ENCODE measurements at places on chromosomes 7 and 10.

- DNase-seq, result no peak
Observed at GRCh38 chr10:116067825-116068224, 205.2 kb downstream of the GFRA1 start.

- DNase-seq, result no peak
Observed at GRCh38 chr10:73646598-73647041, 5.3 kb upstream of the MYOZ1 start.

DNA sequence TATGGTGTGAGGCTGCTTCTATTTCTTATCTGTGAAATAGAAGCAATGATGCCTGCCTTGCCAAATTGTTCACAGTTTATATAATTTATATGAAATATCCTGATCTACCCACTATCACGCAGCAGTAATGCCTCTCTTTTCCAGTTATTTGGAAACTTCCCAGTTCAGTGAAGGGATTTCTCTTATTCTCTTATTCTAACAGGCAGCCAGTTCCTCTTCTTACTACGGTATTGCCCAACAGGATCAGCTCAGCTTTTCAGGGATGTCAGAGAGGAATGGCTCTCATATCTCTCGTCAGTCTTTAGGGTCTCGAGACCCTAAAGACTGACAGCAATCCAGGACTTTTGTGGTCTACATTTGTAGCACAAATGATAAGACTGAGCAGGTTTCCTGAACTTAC, 215.6 kb downstream of the CREB5 start:
- DNase-seq, result no peak

GRCh38 chr10:85967594-85967993, 399.0 kb downstream of the GRID1 start:
- DNase-seq, result peak; percentile 59

GRCh38 chr10:86681047-86681446, 12.7 kb downstream of the LDB3 start:
- DNase-seq, result no peak

DNA sequence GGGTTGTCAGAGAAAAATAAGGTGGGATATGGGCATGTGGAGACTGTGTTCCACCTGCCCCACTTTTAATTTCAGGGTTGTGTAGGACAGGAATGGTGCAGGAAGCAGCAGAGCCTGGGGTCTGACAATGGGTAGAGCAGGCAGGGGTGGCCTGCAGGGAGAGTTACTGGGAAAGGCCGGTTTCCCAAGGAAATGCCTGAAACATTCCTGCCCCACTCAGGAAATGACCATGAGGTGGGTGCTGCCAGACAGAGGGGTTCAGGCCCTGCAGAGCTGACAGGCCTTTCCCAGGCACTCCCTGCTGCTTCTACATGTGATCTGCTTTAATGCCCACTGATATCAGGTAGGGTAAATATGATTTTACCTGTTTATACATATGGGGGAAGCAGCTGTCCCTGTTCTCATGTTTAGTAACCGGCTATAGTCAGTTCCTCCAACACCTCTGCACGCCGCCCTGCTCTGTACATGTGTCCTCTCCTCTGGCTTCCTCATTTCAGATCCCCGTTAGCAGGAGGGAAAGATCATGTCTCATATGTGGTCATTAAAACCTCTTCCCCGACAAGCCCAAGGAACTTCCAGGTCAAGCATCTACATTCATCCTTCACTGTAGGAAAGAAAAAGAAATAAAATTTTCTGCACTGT, 118.6 kb upstream of the PRSS58 start:
- DNase-seq, result no peak

DNA sequence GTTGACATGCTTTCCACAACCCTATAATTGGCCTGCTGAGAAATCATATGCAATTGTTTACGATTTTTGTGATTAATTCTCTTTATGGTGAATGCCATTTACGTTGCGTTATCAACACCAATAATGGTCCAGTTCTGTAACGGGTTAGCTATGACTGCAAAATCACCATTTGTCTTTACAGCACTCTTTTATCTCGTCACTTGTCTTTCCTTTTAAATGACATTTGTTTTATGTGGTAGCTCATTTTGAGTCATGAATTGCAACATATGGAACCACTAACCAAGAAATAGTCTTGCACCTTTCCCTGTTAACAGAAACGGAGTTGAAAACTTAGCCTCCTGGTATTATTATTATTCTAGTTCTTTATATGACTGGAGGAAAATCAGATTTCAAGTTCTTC, 3.1 kb upstream of the KIAA1217 start:
- peak; percentile 25 for DNase-seq

DNA sequence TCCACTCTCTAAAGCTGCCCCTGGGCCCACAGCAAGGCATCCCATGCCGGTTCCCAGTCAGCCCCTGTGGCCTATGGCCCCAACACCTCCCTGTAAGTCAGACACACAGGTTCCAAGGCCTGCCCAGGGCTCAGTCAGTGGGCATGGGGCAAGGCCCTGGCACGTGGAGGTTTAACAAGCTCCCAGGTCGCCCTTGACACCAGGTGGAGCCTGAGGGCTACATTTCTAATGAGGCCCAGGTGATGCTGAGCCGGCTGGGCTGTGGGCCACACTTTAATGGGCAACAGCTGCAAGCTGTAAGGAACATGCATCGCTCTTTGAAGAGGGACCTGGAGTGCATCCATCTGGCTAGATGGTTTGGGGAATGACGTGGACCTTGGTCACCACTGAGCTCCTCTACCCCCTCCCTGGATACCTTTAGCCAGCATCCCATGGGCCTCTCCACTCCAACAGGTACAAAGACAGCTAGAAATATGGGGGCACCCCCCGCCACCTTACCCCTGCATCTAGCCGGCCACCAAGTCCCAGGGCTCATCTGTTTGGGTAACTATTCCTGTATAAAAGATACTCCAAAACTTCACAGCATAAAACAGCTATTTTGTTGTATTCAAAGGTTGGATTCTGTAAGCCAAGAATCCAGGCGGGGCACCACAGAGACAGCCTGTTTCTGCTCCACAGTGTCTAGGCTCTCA, 122.5 kb downstream of the OAT start:
- DNase-seq, result no peak

DNA sequence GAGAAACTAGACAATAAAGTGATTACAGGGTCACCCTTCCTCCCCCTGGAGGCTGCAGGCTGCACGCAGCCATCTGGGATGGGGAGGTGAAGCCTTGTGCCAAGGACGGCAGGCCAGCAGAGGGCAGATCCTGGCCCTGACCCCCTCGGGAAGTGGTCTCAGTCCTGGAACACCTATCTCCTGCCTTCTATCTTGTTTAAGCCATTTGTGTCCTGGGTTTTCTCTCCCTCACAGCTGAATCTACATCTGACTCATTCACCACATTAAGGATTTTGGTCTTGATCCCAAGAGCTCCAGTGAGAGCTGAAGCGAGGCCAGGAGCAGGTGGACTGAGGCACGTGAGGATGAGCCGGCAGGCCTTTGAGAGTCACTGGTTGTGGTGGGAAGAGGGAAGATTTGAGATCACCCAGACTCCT, 16.4 kb upstream of the PARP12 start:
- peak; percentile 18 for DNase-seq

- peak; percentile 41 for DNase-seq
Observed at GRCh38 chr10:72175149-72175548, 40.7 kb upstream of the ANAPC16 start.

DNA sequence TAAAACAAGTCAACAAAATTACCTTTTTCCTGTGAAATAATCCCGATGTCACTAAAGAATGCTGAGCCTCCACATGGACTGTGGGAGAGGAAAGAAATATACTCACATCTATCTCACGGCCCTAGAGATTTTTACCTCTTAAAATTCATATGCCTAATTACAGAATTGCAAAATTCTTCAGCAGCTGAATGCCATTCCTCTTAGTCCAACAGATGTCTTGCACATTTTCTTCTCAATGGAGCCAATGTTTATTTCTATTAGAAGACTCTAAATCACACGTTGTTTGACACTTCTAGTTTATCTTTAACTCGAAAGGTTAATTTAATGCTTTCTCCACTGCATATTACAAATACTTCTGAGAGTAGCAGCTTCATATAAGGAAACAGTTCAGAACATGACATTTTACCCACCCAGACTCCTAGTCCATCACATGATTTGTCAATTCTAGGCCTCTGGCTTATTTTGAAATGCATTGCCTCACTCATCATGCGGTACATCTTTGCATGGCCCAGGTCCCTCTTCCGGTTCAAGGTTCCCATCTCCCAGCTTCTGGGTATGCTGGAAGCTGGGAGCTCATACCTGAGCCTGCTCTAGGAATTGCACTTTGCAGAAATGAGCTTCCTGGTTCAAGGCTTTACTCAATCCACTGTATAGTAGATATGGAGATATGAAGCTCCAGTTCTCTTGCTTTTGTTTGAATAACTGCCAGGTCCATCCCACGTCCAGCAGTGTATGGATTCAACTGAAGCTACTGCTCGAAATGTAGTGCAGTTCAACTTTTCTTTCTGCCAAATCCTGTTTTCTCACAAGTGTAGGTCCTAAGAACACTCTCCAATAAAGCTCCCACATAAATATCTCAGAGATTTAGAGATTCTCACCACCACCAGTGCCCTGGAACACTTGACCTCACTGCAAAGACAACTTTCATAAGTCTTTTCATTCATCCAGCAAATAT, 306.2 kb downstream of the GPR37 start:
- peak; percentile 14 for DNase-seq

- DNase-seq, result no peak
Observed at GRCh38 chr10:107092321-107092720, 72.2 kb downstream of the SORCS1 start.

DNA sequence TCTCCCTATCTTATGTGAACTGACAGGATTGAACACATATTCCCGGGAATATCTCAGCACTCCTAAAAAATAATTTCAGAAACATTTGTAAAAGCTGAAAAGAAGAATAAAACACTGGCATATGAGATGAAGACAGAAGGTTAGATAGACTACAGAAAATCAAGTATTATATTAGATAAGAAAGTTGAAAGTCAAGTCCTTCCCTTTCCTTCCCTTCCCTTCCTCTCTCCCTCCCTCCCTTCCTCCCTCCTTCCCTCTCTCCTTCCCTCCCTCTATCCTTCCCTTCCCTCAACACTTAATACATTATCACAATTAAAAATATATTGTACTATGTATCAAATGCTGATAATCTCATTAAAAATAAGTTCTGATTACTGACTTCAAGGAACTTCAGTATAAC, 122.5 kb downstream of the CTNNA3 start:
- DNase-seq, result no peak

DNA sequence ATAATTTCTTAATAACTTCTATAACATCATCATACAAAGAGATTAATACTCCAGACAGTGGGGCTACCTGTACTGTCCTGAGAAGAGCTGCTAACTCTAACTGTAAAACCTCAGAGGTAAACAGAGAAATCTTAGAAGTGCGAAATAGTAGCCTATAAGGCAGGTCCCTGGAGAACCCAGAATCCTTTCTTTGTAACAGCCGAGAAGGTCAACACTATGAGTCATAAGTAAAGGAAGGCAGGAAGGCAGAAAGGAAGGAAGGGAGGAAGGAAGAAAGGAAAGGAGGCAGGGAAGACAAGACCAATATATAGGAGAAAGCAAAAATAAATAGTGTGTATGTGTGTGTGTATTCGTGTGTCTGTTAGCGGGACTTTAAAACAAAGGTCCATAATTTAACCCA, 540.6 kb downstream of the ZWINT start:
- no peak for DNase-seq

GRCh38 chr10:103396789-103397087, 312 bp downstream of the PDCD11 start:
- DNase-seq, result peak; percentile 6

DNA sequence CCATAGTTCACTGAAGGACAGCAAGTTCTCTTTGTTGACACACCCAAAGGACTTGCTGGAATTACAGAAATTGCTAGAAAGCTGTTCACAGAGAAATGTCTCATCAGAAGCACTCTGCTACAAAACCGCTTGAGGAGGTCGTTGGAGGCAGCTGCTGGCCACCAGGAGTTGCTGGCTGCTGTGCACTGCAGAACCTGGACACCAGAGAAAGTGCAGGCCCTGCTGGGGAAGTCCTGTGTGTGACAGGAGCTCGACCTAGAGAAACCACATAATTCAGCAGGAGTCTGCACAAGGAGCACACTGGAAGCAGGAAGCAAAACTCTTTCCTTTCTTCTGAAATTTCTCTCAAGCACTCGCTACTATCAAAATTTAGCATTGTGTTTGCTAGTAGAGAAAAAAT, 461.5 kb upstream of the GHITM start:
- no peak for DNase-seq

- DNase-seq, result no peak
Observed at GRCh38 chr7:31794851-31795344, 107.9 kb downstream of the PPP1R17 start.

DNA sequence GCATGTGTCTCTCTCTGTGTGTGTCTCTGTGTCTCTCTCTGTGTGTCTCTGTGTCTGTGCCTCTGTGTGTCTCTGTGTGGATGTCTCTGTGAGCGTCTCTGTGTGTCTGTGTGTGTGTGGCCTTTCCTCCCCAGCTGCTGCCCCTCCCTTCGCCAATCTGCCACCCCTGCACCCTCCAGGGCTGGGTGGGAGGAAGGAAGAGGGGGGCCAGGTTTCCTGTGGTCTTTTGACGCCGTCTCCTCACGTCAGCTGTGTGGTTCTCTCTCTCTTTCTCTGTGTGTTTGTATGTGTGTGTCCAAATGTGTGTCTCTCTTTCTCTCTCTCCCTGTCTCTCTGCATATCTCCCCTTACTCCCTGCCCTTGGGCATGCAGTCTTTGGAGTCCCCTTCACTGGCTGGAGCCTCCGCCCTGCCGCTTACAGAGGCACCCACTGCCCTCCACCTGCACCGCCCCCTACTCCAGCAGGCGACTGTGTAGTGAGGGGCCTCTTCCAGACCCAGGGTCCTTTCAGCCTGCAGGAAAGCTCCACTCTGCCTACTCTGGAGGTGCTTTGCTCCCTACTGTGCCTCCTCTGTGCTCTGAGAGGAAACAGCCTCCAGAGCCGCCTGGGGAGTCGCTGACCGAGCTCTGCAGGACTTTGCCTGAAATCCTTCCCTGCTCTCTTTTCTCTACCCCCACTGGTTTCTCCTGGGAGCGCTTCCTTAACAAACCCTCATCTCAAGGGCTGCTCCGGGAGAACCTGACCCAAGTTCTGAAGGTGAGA, 44.2 kb upstream of the C10orf71 start:
- no peak for DNase-seq

GRCh38 chr7:27897001-27897400, 157.0 kb downstream of the TAX1BP1 start:
- peak; percentile 27 for DNase-seq

DNA sequence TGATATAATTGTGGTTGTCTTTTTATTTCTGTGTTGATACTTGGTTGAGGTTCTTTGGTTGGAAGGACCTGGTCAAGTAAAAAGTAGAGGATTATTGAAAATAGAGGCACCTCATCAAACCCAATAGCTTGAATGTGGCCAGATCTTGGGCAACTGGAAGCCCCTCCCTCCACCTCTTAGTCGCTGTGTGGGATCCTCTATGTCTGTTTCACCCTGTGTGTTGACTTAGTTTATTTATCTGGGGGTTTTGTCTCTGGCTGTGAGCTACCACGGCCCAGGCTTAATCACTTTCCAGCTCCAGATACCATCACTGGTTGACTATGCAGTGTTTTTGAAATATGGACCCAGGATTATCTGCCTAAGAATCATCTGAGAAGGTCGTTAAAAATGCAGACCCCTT, 58.3 kb downstream of the AP3M1 start:
- no peak for DNase-seq

- DNase-seq, result no peak
Observed at GRCh38 chr7:74042746-74043522, 15.0 kb downstream of the ELN start.

GRCh38 chr10:60461688-60462087, 72.0 kb upstream of the ANK3 start:
- no peak for DNase-seq

GRCh38 chr7:55570939-55571338, 1.4 kb downstream of the VOPP1 start:
- peak; percentile 80 for DNase-seq

Data from epithelial cell of esophagus (primary cell).